ENCODE measurements at places on chromosomes 11 and 22.

DNA sequence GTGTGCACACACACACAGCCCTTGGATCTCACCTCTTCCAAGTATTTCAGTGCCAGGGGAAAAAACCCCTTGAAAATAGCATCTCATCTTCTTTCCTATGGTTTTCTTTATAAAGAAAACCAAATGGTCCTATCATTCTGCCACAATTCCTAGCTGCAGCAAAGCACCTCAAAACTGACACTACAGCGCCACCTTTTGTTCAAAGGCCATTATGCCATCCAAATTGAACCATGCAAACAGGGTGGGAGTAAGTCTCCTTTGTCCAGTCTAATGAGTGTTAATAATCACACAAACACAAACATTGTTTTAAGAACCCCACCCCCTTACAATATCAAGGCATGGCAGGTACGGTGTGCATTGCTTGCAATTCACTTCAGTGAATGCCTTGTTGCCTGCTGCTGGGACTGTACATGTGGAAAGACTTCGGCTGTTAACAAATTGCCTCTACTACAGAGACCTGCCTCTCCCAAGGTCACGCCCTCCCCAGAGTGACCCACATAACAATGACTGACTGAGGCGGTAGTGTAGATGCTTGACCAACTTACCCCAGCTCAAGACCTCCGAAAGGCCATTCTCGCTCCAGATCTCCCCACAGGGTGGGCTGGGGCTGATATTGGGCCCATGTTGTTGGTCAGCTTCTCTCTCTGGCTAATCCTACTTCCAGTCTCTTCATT, 31.7 kb downstream of the FAM181B start:
- no peak for DNase-seq

DNA sequence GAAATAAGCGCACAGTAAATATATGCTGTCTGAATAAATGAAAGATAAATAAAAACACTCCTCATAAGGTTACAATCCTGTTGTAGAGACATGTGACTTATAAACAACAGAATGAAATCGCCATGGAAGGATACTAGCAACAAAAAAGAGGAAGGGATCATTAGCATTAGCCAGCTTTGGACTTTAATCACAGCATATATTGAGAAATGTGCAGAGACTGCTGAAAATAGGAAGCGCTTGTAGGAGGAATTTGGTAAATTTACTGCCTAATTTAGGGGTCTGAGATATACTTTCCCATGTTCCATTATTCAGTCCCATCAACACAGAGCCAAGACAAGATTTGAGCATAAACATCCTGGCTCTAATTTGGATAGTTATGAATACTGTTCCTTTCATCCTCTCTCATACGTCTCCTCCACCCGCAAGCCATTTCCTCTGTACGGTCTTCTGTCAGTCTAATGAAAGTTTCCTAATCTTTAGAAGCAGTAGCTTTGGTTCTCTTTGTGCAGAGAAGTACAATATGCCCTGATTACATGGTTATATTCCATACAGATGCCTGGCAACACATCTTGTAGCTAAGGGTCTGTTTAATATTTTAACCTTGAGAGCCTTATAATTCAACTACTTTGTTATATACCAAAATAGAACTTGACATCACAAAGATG, 37.1 kb upstream of the AKIP1 start:
- DNase-seq = no peak

DNA sequence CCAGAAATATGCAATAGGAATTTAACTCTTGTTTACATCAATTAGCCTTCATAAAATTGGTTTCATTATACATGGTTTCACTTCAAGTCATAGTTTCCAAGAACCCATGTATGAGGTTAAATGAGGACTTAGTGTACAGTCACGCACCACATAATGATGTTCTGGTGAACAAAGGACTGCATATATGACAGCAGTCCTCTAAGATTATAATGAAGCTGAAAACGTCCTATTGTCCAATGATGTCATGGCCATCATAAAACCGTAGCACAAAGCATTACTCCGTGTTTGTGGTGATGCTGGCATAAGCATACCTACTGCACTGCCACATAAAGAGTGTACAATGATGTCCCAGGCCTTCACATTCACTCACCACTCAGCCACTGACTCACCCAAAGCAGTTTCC, 31.1 kb downstream of the SMCO4 start:
- DNase-seq = no peak

DNA sequence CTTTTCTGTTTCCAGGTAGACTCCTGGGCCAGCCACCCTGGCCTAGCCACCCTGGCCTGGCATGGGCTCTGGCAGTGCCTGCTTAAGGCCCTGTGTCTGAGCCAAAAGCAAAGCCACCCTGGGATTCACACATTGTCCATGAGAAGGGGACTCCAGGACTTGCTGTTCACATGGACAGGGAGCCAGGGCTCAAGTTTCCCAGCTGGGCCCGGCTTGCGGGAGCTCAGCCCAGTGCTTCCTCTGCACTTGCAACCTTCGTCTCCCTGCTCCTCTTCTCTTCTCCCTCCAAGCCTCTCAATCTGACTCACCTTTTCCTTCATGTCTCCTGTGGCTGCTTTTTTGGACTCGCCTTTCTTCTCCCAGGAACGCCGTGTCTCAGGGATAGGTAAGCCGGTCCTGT, 130.3 kb downstream of the MICAL2 start:
- DNase-seq = no peak

GRCh38 chr11:34928960-34929680, 12.7 kb downstream of the PDHX start:
- DNase-seq = no peak

- DNase-seq = no peak
Observed at GRCh38 chr11:115112754-115113153, 391.5 kb downstream of the CADM1 start.

- no peak for DNase-seq
Observed at GRCh38 chr22:47816863-47817210, 1054.4 kb downstream of the TBC1D22A start.

- no peak for DNase-seq
Observed at GRCh38 chr11:77115181-77115611, 12.6 kb downstream of the OMP start.

- no peak for DNase-seq
Observed at GRCh38 chr11:15882876-15883454, 473.4 kb downstream of the SOX6 start.

DNA sequence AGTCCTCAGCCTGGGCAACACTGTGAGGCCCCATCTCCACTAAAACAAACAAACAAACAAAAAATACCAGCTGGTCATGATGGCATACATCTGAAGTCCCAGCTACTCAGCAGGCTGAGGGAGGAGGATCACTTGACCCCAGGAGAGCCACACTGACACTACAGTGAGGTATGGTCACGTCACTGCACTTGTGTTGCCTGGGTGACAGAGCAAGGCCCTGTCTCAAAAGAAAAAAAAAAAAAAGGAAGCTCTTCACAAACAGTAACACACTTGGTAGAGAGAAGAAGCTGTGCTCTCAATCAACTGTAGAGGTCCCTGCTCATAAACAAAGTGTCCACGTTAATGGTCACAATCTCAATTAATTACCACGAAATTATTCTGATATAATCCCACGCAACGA, 401.6 kb upstream of the CCDC90B start:
- no peak for DNase-seq

GRCh38 chr22:23302171-23303002, 122.1 kb downstream of the BCR start:
- DNase-seq = no peak

GRCh38 chr22:32475468-32476010, 928 bp downstream of the FBXO7 start:
- DNase-seq = no peak
